Activated T-helper 2 cell treated with anti-CD3 and anti-CD28 coated beads, Interferon-gamma antibody, Interleukin-2, Interleukin-4, amounts not matched to agents 10 μg/mL and 5 μg/mL and 100 μg/mL, durations not matched to agents 14 hours and 24 hours and 36 hours (primary cell): ENCODE measurements at places on chromosomes 11 and 22. TPM values are rescaled to one million over a fixed set of nuclear protein-coding genes. Genes with fewer than 3 reads are reported as not detected.
A peak's percentile ranks its signal among the peaks of the same experiment; 100 is the strongest.

- H3K4me1 ChIP-seq, result peaks cover 29% of the 10 kb centered on the region
- DNase-seq, result no peak
- no peaks in the 10 kb centered on the region for H3K36me3 ChIP-seq
- H3K27me3 ChIP-seq, result no peaks in the 10 kb centered on the region
Observed at GRCh38 chr11:61975638-61976419, 8.4 kb upstream of the FTH1 start.

GRCh38 chr11:59899532-59899931 lies 20.9 kb downstream of the OOSP3 start:
- no peak overlapping the region for H3K4me3 ChIP-seq
- no peak overlapping the region for H3K27ac ChIP-seq
- H3K36me3 ChIP-seq, result no peaks in the 10 kb centered on the region
- H3K4me1 ChIP-seq, result no peaks in the 10 kb centered on the region
- DNase-seq, result no peak
- H3K27me3 ChIP-seq, result peaks cover 6% of the 10 kb centered on the region

GRCh38 chr11:111379602-111380136 lies 594 bp upstream of the POU2AF1 start:
- H3K4me1 ChIP-seq, result peaks cover 69% of the 10 kb centered on the region
- peak overlapping the region; percentile 80 for H3K4me3 ChIP-seq
- DNase-seq, result no peak
- no peaks in the 10 kb centered on the region for H3K27me3 ChIP-seq
- peaks cover 9% of the 10 kb centered on the region for H3K36me3 ChIP-seq

DNA sequence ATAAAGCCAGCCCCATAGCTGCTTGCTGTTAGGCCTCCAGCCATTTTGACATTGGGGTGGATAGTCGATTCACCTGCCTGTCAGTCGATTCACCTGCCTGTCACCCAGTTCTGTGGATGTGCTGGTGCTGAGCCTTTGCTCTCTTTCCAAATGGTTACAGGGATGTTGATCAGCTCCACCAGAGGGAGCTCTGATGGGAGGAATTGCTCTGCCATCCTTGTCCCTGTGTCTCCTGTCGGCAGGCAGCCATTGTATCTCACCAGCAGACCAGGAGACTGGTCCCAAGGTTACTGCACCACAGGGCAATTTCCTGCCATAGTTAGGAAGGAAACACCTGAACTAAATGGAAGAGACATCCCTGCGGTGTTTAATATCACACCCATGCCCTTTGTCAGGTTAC lies 6.1 kb downstream of the MPEG1 start:
- H3K4me1 ChIP-seq, result peaks cover 24% of the 10 kb centered on the region
- no peaks in the 10 kb centered on the region for H3K36me3 ChIP-seq
- no peak overlapping the region for H3K27ac ChIP-seq
- H3K27me3 ChIP-seq, result peaks cover 38% of the 10 kb centered on the region
- no peak overlapping the region for H3K4me3 ChIP-seq

DNA sequence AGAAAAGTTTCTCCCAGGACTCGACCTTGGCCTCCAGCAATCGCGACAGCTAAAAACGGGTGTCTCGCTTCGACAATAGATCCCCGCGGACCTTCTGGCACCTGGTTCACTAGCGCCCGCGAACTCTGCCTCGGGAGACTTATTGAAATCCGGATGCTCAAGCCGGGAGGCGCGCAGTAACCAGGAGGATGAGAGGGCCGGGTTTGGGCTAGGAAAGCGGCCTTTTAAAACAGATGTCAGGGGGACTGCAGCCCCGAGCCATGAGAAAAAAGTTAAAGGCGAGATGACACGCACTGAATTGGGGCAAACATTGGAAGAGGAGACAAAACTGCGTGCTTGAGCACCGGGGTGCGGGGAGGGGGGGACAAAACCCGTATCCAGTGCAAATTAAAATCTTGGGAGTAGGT lies 637 bp upstream of the ZBTB16 start:
- peaks cover 8% of the 10 kb centered on the region for H3K4me1 ChIP-seq
- H3K27me3 ChIP-seq, result peaks cover 74% of the 10 kb centered on the region
- H3K36me3 ChIP-seq, result no peaks in the 10 kb centered on the region
- peak overlapping the region; percentile 79 for H3K4me3 ChIP-seq
- peak overlapping the region; percentile 18 for H3K27ac ChIP-seq

GRCh38 chr22:40473703-40474102 lies 103.3 kb downstream of the SGSM3 start:
- no peak overlapping the region for H3K4me3 ChIP-seq
- H3K4me1 ChIP-seq, result peaks cover 39% of the 10 kb centered on the region
- H3K36me3 ChIP-seq, result peaks cover 3% of the 10 kb centered on the region
- DNase-seq, result no peak
- H3K27me3 ChIP-seq, result no peaks in the 10 kb centered on the region

DNA sequence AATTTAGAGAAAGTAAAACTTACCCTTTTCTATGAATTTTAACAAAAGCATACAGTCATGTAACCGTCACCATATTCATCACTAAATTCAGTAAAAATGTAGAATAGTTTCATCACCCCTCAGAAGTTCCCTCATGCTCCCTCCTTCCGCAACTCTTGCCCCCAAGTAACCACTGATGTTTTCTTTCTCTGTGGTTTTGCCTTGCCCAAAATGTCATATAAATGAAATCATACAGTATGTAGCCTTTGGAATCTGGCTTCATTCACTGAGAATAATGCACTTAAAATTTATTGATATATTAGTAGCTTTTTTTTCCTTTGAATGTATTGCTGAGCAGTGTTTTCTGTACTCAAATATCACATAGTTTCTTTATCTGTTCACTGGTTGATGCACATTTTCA lies 60.1 kb downstream of the DCUN1D5 start:
- peaks cover 7% of the 10 kb centered on the region for H3K36me3 ChIP-seq
- peaks cover 36% of the 10 kb centered on the region for H3K4me1 ChIP-seq
- H3K4me3 ChIP-seq, result no peak overlapping the region
- DNase-seq, result no peak
- H3K27me3 ChIP-seq, result no peaks in the 10 kb centered on the region

GRCh38 chr11:36403661-36404060 lies 106.4 kb downstream of the TRAF6 start:
- no peak for DNase-seq
- H3K4me3 ChIP-seq, result no peak overlapping the region
- no peak overlapping the region for H3K27ac ChIP-seq

- H3K27me3 ChIP-seq, result no peaks in the 10 kb centered on the region
- H3K36me3 ChIP-seq, result no peaks in the 10 kb centered on the region
- no peak for DNase-seq
Observed at GRCh38 chr11:89608234-89608966, 101.7 kb upstream of the TRIM77 start.

- H3K4me3 ChIP-seq, result no peak overlapping the region
- H3K27ac ChIP-seq, result no peak overlapping the region
- DNase-seq, result no peak
- H3K4me1 ChIP-seq, result no peaks in the 10 kb centered on the region
Observed at GRCh38 chr11:133677387-133677786, 145.1 kb upstream of the OPCML start.

- no peaks in the 10 kb centered on the region for H3K4me1 ChIP-seq
- no peak for DNase-seq
- no peaks in the 10 kb centered on the region for H3K27me3 ChIP-seq
- H3K27ac ChIP-seq, result no peak overlapping the region
- H3K4me3 ChIP-seq, result no peak overlapping the region
Observed at GRCh38 chr22:20191000-20191515, 40.2 kb upstream of the CCDC188 start.

GRCh38 chr11:3959903-3960265 lies 104.4 kb downstream of the STIM1 start:
- H3K4me3 ChIP-seq, result no peak overlapping the region
- no peaks in the 10 kb centered on the region for H3K27me3 ChIP-seq
- H3K27ac ChIP-seq, result no peak overlapping the region
- peaks cover 21% of the 10 kb centered on the region for H3K36me3 ChIP-seq

- no peak for DNase-seq
- H3K27me3 ChIP-seq, result no peaks in the 10 kb centered on the region
- H3K4me3 ChIP-seq, result no peak overlapping the region
- H3K4me1 ChIP-seq, result no peaks in the 10 kb centered on the region
Observed at GRCh38 chr11:119942583-119943297, 195.2 kb downstream of the TRIM29 start.

GRCh38 chr11:45844822-45845578 lies 2.3 kb upstream of the CRY2 start:
- peaks cover 5% of the 10 kb centered on the region for H3K36me3 ChIP-seq
- H3K27ac ChIP-seq, result no peak overlapping the region
- H3K4me1 ChIP-seq, result peaks cover 41% of the 10 kb centered on the region
- H3K4me3 ChIP-seq, result no peak overlapping the region
- peaks cover 15% of the 10 kb centered on the region for H3K27me3 ChIP-seq
- no peak for DNase-seq

DNA sequence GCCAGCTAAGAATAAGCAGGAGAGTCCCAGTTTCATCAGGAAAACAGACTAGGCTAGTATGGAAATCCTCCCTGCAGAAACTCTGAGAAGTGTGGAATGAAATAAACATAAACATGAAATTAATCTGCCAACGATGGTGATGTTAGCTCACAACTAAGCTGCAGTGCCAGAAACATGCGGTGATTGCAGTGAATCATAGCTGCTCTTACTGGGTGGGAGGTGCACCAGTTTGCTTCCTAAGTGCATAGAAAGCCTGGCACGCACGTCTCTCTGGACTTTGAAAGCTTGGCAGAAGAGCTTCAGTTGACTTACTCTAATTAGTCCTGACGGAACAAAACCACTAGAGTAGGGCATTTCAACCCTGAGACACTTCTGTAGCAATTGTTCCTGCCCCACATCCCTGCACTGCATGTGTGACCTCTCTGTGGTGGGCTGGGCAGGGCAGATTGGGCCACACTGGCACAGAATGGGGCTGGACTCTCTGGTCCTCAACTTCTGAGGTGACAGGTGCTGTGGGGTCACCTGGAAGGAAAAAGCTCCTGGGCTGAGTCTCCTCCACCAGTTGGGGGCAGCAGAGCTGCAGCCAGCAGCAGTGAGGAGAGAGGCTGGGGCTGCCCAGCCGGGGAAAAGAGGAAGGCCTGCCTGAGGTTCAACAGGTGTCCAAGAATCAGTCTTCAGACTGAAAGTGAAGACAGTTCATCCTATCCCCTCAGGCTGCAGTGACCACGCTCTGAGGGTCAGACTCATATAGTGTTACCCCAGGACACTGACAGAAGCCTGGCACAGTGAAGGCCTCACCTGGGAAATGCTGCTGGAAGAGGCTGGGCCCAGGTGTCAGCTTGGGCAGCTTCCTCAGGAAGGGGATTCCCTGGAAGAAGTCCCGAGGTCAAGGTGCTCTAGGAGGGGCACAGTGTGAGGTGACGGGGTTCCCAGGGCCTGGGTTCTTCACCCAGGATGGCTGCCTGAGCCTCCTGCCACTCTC lies 40.5 kb downstream of the GGTLC2 start:
- no peak overlapping the region for H3K4me3 ChIP-seq
- H3K27me3 ChIP-seq, result peaks cover 3% of the 10 kb centered on the region
- H3K4me1 ChIP-seq, result no peaks in the 10 kb centered on the region
- DNase-seq, result no peak

- H3K4me3 ChIP-seq, result peak overlapping the region; percentile 94
- peaks cover 12% of the 10 kb centered on the region for H3K27me3 ChIP-seq
- no peak for DNase-seq
- peaks cover 3% of the 10 kb centered on the region for H3K36me3 ChIP-seq
- peaks cover 12% of the 10 kb centered on the region for H3K4me1 ChIP-seq
Observed at GRCh38 chr22:41021061-41021612, 70.0 kb downstream of the RBX1 start.

DNA sequence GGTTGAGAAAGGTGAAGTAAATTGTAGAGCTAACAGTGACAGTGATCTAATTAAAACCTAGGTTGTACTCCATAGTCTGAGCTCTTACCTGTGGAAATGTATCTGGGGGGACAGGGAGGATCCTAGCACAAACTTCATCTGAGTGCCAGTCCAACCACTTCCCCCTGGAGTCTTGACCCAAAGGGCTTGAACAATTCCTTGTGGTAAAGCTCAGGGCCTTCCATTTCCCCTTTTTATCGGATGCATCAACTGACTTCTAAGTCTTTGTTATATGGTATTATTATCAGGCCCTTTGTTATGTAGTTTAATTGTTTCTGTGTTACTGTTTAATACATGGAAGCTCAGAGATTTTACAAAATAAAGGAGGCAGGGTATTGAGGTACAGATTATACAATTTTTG lies 140.2 kb upstream of the SESN3 start:
- DNase-seq, result no peak
- H3K36me3 ChIP-seq, result no peaks in the 10 kb centered on the region
- no peak overlapping the region for H3K4me3 ChIP-seq
- H3K27ac ChIP-seq, result no peak overlapping the region
- H3K27me3 ChIP-seq, result peaks cover 17% of the 10 kb centered on the region

- DNase-seq, result no peak
- H3K27me3 ChIP-seq, result peaks cover 10% of the 10 kb centered on the region
- H3K4me3 ChIP-seq, result no peak overlapping the region
Observed at GRCh38 chr11:17434108-17434507, 42.5 kb downstream of the ABCC8 start.

- H3K36me3 ChIP-seq, result peaks cover 4% of the 10 kb centered on the region
- H3K4me3 ChIP-seq, result no peak overlapping the region
- H3K27me3 ChIP-seq, result no peaks in the 10 kb centered on the region
- no peaks in the 10 kb centered on the region for H3K4me1 ChIP-seq
- no peak for DNase-seq
- H3K27ac ChIP-seq, result no peak overlapping the region
Observed at GRCh38 chr11:72405009-72405408, 29.3 kb downstream of the CLPB start.

GRCh38 chr11:116507849-116508695 lies 264.7 kb downstream of the BUD13 start:
- no peak overlapping the region for H3K4me3 ChIP-seq
- H3K36me3 ChIP-seq, result no peaks in the 10 kb centered on the region
- no peaks in the 10 kb centered on the region for H3K4me1 ChIP-seq
- H3K27me3 ChIP-seq, result peaks cover 13% of the 10 kb centered on the region
- no peak overlapping the region for H3K27ac ChIP-seq
- DNase-seq, result no peak

DNA sequence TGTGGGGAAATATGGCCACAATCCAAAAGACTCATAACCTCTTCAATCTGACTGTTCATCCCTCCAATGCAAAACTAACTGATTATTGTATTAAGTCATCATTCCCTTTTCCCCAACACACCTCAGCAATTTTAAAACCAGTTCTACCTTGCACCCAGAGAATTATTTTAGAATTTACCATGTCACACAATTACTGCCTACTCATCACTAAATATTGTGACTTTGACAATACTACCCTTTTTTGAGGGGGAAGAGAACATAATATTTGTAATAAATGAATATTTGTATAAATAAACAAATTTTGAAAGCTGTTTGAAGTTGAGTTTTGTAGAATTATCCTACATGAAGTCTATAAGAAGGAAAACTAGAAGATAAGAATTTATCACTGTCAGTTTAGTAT lies 28.2 kb upstream of the CALCB start:
- no peak overlapping the region for H3K4me3 ChIP-seq
- DNase-seq, result no peak
- H3K27ac ChIP-seq, result no peak overlapping the region
- peaks cover 11% of the 10 kb centered on the region for H3K27me3 ChIP-seq
- H3K4me1 ChIP-seq, result no peaks in the 10 kb centered on the region
- H3K36me3 ChIP-seq, result no peaks in the 10 kb centered on the region

GRCh38 chr11:70226967-70227366 lies 23.9 kb downstream of the FADD start:
- no peaks in the 10 kb centered on the region for H3K4me1 ChIP-seq
- DNase-seq, result no peak
- H3K4me3 ChIP-seq, result no peak overlapping the region
- H3K36me3 ChIP-seq, result no peaks in the 10 kb centered on the region

OR6T1 gene
- not detected in 2 replicates for total RNA-seq

OR4A16 gene
- total RNA-seq, result not detected in 2 replicates

MAJIN gene
- total RNA-seq, result not detected in 2 replicates

ZC3H12C gene
- total RNA-seq, result 16.7 and 17.5 TPM in 2 replicates
